CD8-positive, alpha-beta T cell (primary cell): ENCODE measurements at places on chromosomes 4 and X. TPM values are rescaled to one million over a fixed set of nuclear protein-coding genes. Genes with fewer than 3 reads are reported as not detected.

ARMCX6 gene
- 46.4 TPM for total RNA-seq

RRH gene
- not detected for total RNA-seq

NXF2 gene
- total RNA-seq, result not detected

GLOD5 gene
- not detected for total RNA-seq

CENPVL1 gene
- total RNA-seq, result not detected

REELD1 gene
- total RNA-seq, result 1.00 TPM

GRCh38 chr4:8732681-8733243 lies 138.9 kb downstream of the HMX1 start:
- DNase-seq, result no peak

GRCh38 chrX:103678199-103678993 lies 8.1 kb downstream of the MORF4L2 start:
- no peak for DNase-seq

DNA sequence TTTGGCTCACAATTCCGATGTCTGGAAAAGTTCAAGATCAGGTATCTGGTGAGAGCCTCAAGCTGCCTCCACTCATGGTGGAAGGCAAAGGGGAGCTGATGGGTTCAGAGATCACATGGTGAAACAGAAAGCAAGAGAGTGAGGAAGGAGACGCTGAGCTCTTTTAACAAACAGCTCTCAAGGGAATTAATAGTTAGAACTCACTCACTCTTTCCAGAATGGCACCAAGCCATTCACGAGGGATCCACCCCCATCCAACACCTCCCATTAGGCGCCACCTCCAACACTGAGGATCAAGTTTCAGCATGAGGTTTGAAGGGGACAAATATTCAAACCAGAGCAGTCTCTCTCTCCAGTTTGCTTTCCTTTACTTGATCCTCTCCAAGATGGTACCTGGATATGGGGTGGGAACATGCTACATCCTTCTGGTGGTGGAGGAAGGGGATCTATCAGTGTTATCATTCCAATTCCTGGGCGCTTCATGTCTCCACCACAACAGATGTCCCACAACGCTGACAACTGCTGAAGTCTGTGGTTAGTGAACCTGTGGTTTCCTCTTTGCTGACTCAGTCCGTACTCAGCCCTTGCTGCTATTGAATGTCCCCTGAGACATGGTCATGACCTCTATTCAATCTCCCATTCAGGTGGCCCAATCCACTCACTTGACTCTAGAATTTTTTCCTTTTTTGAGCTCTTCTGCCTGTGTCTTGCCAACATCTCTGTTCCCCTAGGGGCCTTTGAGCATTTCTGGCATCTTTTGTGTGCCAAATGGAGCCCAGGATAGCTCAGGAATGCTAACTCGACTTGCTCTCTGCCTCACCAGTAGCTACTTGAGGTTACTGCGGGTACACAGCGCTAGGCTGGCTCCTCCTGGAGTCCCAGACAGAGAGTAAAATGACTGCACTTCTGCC lies 395.2 kb downstream of the MID1IP1 start:
- peak; percentile 27 for DNase-seq

- DNase-seq, result no peak
Observed at GRCh38 chr4:7943211-7943610, 3.5 kb upstream of the AFAP1 start.

GRCh38 chrX:25112156-25112555 lies 96.4 kb upstream of the ARX start:
- no peak for DNase-seq

DNA sequence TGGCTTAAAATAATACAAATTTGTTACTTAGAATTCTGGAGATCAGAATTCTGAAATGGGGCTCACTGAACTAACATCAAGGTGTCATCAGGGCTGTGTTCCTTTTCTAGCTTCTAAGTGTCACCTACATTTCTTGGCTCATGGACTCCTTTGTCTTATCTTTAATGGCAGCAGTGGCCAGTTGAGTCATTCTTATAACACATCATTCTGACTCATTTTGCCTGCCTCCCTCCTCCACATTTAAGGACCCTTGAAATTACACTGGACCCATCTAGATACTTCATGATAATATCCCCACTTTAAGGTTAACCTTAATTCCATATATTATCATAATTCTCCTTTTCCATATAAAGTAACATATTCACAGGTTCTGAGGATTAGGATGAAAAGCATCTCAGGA lies 215.9 kb downstream of the GUCY2F start:
- DNase-seq, result no peak

DNA sequence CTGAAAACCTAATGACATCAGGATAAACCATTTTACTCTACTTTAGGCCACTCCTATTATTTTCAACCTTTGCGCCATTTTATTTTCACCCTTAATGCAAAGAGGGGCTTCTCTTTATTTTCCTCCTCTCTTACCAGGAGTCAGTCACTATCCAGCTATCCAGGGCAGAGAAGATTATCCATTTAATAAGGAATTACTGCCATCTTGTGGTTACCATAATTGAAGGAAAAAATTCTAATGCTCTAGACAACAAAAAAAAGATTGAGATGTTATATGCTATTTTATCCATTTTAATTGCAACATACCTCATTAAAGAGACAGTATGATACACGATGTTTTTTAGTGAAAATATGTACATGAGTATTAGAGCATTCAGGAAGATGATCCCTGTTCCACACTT lies 514.5 kb upstream of the FAM241A start:
- DNase-seq, result no peak

GRCh38 chrX:147962476-147962875 lies 18.7 kb upstream of the FMR1NB start:
- no peak for DNase-seq

DNA sequence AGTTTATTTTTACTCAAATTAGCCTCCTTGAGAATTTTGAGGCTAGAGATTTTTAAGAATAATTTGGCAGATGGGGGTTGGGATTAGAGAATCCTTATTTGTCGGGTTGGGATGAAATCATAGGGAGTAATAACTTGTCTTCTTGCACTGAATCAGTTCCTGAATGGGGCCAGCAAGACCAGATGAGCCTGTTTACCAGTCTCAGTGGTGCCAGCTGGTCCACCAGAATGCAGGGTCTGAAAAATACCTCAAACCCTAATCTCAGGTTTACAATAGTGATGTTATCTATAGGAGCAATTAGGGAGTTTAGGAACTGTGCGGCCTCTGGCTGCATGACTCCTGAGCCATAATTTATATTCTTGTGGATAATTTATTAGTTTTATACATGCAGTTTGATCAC lies 705.9 kb upstream of the AGA start:
- DNase-seq, result no peak
